Activated CD8-positive, alpha-beta T cell treated with anti-CD3 and anti-CD28 coated beads, Interleukin-2, amount 10 ng/mL, durations not matched to agents 7 days and 5 days (primary cell): ENCODE measurements at places on chromosomes 3 and 15. TPM values are rescaled to one million over a fixed set of nuclear protein-coding genes. Genes with fewer than 3 reads are reported as not detected.

Gene CNTN3
- not detected for total RNA-seq

GRCh38 chr3:17744693-17745092 lies 2.3 kb upstream of the TBC1D5 start:
- no peak overlapping the region for H3K27ac ChIP-seq
- H3K27me3 ChIP-seq, result no peaks in the 10 kb centered on the region
- peaks cover 51% of the 10 kb centered on the region for H3K4me1 ChIP-seq
- no peak for DNase-seq
- H3K36me3 ChIP-seq, result peaks cover 4% of the 10 kb centered on the region
- H3K4me3 ChIP-seq, result no peak overlapping the region

Gene BNC1
- total RNA-seq, result not detected

- no peak overlapping the region for H3K4me3 ChIP-seq
- DNase-seq, result no peak
- no peak overlapping the region for H3K27ac ChIP-seq
- peaks cover 28% of the 10 kb centered on the region for H3K36me3 ChIP-seq
- no peaks in the 10 kb centered on the region for H3K4me1 ChIP-seq
- H3K27me3 ChIP-seq, result no peaks in the 10 kb centered on the region
Observed at GRCh38 chr15:85657132-85657531, 137.6 kb downstream of the KLHL25 start.

DNA sequence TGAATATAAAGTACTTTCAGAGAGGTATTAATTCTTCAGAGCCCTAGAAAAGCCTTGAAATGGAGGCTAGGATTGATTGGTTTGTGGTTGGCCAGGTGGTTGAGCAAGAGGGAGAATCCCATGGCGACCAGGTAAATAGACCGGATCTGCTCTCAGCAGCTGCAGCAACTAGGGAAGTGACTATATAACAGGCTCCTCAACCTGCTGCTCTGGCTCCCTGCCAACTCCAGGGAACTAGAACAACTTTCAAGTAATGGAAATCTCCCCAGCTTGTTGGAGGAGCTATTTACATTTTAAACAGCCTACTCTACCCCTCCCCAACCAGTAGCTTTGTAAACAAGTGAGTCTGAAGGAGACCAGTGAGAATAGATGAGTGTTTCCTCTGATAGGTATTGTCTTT lies 121.8 kb upstream of the CADM2 start:
- H3K4me1 ChIP-seq, result no peaks in the 10 kb centered on the region
- H3K36me3 ChIP-seq, result no peaks in the 10 kb centered on the region
- H3K27ac ChIP-seq, result no peak overlapping the region
- H3K27me3 ChIP-seq, result no peaks in the 10 kb centered on the region
- H3K4me3 ChIP-seq, result no peak overlapping the region
- DNase-seq, result no peak

GRCh38 chr15:68278595-68279405 lies 1.3 kb downstream of the FEM1B start:
- H3K36me3 ChIP-seq, result peaks cover 25% of the 10 kb centered on the region
- no peak for DNase-seq
- peaks cover 41% of the 10 kb centered on the region for H3K4me1 ChIP-seq
- no peaks in the 10 kb centered on the region for H3K27me3 ChIP-seq
- peak overlapping the region; percentile 98 for H3K27ac ChIP-seq

GRCh38 chr3:149701206-149701976 lies 43.6 kb upstream of the WWTR1 start:
- no peaks in the 10 kb centered on the region for H3K36me3 ChIP-seq
- peaks cover 5% of the 10 kb centered on the region for H3K4me1 ChIP-seq
- DNase-seq, result no peak
- peak overlapping the region; percentile 74 for H3K27ac ChIP-seq

DNA sequence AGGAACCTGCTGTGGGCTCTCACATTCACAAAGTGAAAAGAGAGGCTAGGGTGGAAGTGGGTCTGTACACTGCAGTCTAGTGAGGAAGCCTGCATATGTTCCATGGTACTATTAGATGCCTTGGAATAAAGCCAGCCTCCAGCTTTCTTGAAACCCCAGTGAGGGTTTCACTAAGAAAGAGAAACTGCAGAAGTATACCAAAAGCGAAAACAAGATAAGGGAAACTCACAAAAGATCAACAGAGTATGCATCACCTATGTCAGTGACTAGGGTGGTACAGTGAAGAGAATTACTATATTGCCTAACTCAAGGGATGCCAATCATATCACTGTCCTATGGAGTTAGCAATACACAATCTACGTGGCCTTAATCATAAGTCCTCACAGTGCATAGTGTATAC lies 212.5 kb upstream of the GADL1 start:
- no peak overlapping the region for H3K27ac ChIP-seq
- no peaks in the 10 kb centered on the region for H3K27me3 ChIP-seq
- H3K4me1 ChIP-seq, result peaks cover 10% of the 10 kb centered on the region
- no peak overlapping the region for H3K4me3 ChIP-seq
- H3K36me3 ChIP-seq, result peaks cover 3% of the 10 kb centered on the region

Gene CP
- not detected for total RNA-seq

DNA sequence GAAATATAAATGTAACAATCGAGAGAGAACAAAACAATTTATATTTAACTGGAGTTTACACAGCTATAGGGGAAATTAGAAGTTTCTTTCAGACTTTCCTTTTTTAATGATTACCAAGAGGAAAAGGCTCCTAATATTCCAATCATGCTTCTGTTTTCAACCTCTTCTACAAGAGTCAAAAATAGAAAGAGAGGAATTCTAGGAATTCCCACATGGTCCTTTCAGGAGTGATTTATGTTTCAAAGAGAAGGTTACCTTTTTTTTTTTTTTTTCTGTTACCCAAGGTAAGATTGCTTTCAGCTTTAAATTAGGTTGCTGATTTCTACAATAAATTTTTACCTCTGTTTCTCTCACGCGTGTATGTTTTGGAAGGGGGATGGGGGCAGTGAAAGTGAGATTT lies 355.3 kb upstream of the DCBLD2 start:
- no peaks in the 10 kb centered on the region for H3K36me3 ChIP-seq
- DNase-seq, result no peak
- no peaks in the 10 kb centered on the region for H3K4me1 ChIP-seq
- no peaks in the 10 kb centered on the region for H3K27me3 ChIP-seq

- H3K27ac ChIP-seq, result no peak overlapping the region
- peaks cover 4% of the 10 kb centered on the region for H3K4me1 ChIP-seq
- H3K36me3 ChIP-seq, result peaks cover 2% of the 10 kb centered on the region
- no peak overlapping the region for H3K4me3 ChIP-seq
- no peak for DNase-seq
- peaks cover 75% of the 10 kb centered on the region for H3K27me3 ChIP-seq
Observed at GRCh38 chr3:62378311-62378789, 5.0 kb upstream of the FEZF2 start.

GRCh38 chr15:35136321-35137189 lies 51.5 kb upstream of the NANOGP8 start:
- H3K36me3 ChIP-seq, result no peaks in the 10 kb centered on the region
- DNase-seq, result no peak
- H3K4me3 ChIP-seq, result no peak overlapping the region
- H3K27me3 ChIP-seq, result no peaks in the 10 kb centered on the region

- peaks cover 20% of the 10 kb centered on the region for H3K4me1 ChIP-seq
- peaks cover 34% of the 10 kb centered on the region for H3K36me3 ChIP-seq
- DNase-seq, result no peak
- no peak overlapping the region for H3K27ac ChIP-seq
Observed at GRCh38 chr3:171176244-171176933, 149.9 kb upstream of the SLC2A2 start.
